Psoas muscle (tissue), 8 donors: ENCODE measurements at places on chromosomes 7 and 10. TPM values are rescaled to one million over a fixed set of nuclear protein-coding genes. Genes with fewer than 3 reads are reported as not detected.

MMRN2 gene
- total RNA-seq = 29.0 TPM

LIPN gene
- not detected for total RNA-seq

LIPM gene
- total RNA-seq = not detected

COG5 gene
- total RNA-seq = 18.8 TPM

DPP6 gene
- 0.90 TPM for total RNA-seq

GRCh38 chr10:100730725-100731406 is 14.5 kb upstream of the PAX2 start:
- peaks cover 16% of the 10 kb centered on the region for H3K4me1 ChIP-seq
- peak overlapping the region; percentile 50 for H3K4me3 ChIP-seq
- no peak overlapping the region for H3K27ac ChIP-seq
- DNase-seq = no peak
- peaks cover 5% of the 10 kb centered on the region for H3K27me3 ChIP-seq

- H3K27me3 ChIP-seq = no peaks in the 10 kb centered on the region
- DNase-seq = no peak
- H3K27ac ChIP-seq = no peak overlapping the region
- H3K4me3 ChIP-seq = no peak overlapping the region
- H3K4me1 ChIP-seq = no peaks in the 10 kb centered on the region
These were observed 100.3 kb downstream of the PLPP4 start for GRCh38 chr10:120557311-120557710.

- no peak for DNase-seq
- no peaks in the 10 kb centered on the region for H3K36me3 ChIP-seq
- H3K4me3 ChIP-seq = no peak overlapping the region
- peak overlapping the region; percentile 46 for H3K27ac ChIP-seq
- no peaks in the 10 kb centered on the region for H3K27me3 ChIP-seq
These were observed 100.4 kb downstream of the RGS10 start for GRCh38 chr10:119441921-119442757.

DNA sequence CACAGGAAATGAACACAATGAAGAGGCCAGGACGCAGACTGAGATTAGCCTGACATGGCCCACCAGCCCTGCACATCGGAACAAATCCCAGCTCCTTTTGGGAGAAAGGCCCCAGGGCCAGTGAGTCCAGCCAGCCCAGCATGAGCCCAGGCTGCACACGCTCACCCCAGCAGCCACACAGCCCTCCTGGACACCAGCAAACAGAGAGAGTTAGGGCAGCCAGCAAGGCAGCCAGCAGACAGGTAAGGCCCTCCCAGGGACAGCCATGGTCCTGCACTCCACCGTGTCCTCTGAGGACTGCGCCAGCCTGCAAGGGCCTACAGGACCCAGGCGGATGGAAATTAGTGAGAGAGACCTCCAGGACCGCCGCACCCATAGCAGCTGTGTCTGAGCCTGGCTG is 8.1 kb upstream of the GRID1 start:
- no peak overlapping the region for H3K4me3 ChIP-seq
- DNase-seq = no peak
- H3K27ac ChIP-seq = no peak overlapping the region
- H3K27me3 ChIP-seq = no peaks in the 10 kb centered on the region
- H3K4me1 ChIP-seq = peaks cover 3% of the 10 kb centered on the region

GRCh38 chr10:15484128-15484527 is 113.0 kb upstream of the FAM171A1 start:
- H3K27me3 ChIP-seq = no peaks in the 10 kb centered on the region
- no peaks in the 10 kb centered on the region for H3K36me3 ChIP-seq
- H3K27ac ChIP-seq = no peak overlapping the region
- DNase-seq = no peak
- H3K4me1 ChIP-seq = no peaks in the 10 kb centered on the region
